Astrocyte (in vitro differentiated cells and primary cell): ENCODE measurements at places on chromosomes 6 and 20. TPM values are rescaled to one million over a fixed set of nuclear protein-coding genes. Genes with fewer than 3 reads are reported as not detected.

The KCNG1 gene
- total RNA-seq, result 45.5 and 45.9 TPM in 2 replicates

The KCNQ2 gene
- 11.5 and 11.9 TPM in 2 replicates for total RNA-seq

The BTNL2 gene
- not detected in 2 replicates for total RNA-seq

The SOX12 gene
- total RNA-seq, result 43.4 and 45.1 TPM in 2 replicates

The NR2E1 gene
- total RNA-seq, result not detected in 2 replicates

The GJA10 gene
- total RNA-seq, result not detected in 2 replicates

GRCh38 chr6:106528521-106528920, 100.8 kb downstream of the RTN4IP1 start:
- peak overlapping the region; percentile 82 for H3K27ac ChIP-seq
- H3K4me3 ChIP-seq, result no peak overlapping the region
- peaks cover 17% of the 10 kb centered on the region for H3K4me1 ChIP-seq
- H3K36me3 ChIP-seq, result no peaks in the 10 kb centered on the region
- DNase-seq, result no peak

GRCh38 chr6:79755967-79756366, 124.8 kb downstream of the SH3BGRL2 start:
- no peak overlapping the region for H3K27ac ChIP-seq
- no peak for DNase-seq
- no peaks in the 10 kb centered on the region for H3K27me3 ChIP-seq

GRCh38 chr6:154433477-154434241, 76.8 kb downstream of the CNKSR3 start:
- no peak overlapping the region for H3K27ac ChIP-seq
- peak; percentile 83 for DNase-seq
- peaks cover 17% of the 10 kb centered on the region for H3K4me1 ChIP-seq
- no peaks in the 10 kb centered on the region for H3K27me3 ChIP-seq
- H3K36me3 ChIP-seq, result no peaks in the 10 kb centered on the region
- no peak overlapping the region for H3K4me3 ChIP-seq

GRCh38 chr6:14811775-14812428, 434.0 kb upstream of the JARID2 start:
- H3K4me3 ChIP-seq, result no peak overlapping the region
- peak; percentile 89 for DNase-seq
- no peaks in the 10 kb centered on the region for H3K4me1 ChIP-seq

DNA sequence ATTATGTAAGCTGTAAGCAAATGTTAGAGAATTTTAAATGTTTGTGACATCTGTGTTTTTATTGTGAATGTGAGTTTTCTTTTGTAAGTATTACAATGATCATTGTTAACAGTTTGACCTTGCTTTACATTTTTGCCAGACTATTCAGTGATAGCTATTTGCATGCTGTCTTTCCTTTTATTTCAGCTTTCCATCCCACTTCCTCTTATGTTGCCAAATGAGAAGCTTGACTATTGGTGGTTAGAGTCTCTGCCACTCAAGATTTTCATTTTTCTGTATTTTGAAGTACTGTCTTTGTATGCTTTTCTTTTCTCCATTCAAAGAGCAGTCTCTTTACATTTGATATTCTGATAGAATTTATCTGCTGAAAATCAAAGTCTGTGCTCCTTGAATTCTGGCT, 104.1 kb downstream of the PRIM2 start:
- no peaks in the 10 kb centered on the region for H3K36me3 ChIP-seq
- no peak overlapping the region for H3K27ac ChIP-seq
- no peak for DNase-seq

GRCh38 chr6:135852746-135853145, 1.2 kb downstream of the PDE7B start:
- H3K4me3 ChIP-seq, result peak overlapping the region; percentile 66
- H3K27me3 ChIP-seq, result no peaks in the 10 kb centered on the region
- no peak overlapping the region for H3K27ac ChIP-seq
- no peaks in the 10 kb centered on the region for H3K36me3 ChIP-seq
- peaks cover 8% of the 10 kb centered on the region for H3K4me1 ChIP-seq

- no peak overlapping the region for H3K4me3 ChIP-seq
- DNase-seq, result peak; percentile 92
- H3K36me3 ChIP-seq, result no peaks in the 10 kb centered on the region
- peak overlapping the region; percentile 94 for H3K27ac ChIP-seq
- no peaks in the 10 kb centered on the region for H3K27me3 ChIP-seq
Observed at GRCh38 chr6:81996414-81996813, 243.9 kb upstream of the TENT5A start.

- no peaks in the 10 kb centered on the region for H3K36me3 ChIP-seq
- no peaks in the 10 kb centered on the region for H3K27me3 ChIP-seq
- DNase-seq, result no peak
- no peak overlapping the region for H3K27ac ChIP-seq
Observed at GRCh38 chr20:35637276-35637675, 21.6 kb downstream of the SPAG4 start.

DNA sequence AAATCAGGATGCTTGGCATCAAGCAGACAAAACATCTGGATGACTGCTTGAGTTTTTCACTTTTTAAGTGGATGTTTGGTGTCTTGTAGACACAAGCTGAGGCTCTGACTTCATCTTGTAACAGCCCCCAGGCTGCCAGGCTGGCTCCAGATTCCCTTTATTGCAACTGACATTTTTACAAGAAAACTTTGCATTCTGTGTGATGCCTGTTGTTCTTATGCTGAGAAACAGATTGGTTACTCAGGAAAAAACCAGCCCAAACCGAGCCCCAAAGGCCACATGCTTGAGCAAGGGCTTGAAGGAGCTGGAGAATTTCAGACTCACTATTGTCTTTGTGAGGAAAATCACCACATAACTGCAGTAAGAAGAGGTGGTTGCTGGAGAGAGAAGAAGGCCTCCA, 98.4 kb upstream of the PREP start:
- H3K36me3 ChIP-seq, result no peaks in the 10 kb centered on the region
- no peak overlapping the region for H3K4me3 ChIP-seq
- DNase-seq, result no peak
- H3K4me1 ChIP-seq, result no peaks in the 10 kb centered on the region
- H3K27me3 ChIP-seq, result no peaks in the 10 kb centered on the region
